Uterus (tissue), 4 donors: ENCODE measurements at places on chromosomes 5 and 9. TPM values are rescaled to one million over a fixed set of nuclear protein-coding genes. Genes with fewer than 3 reads are reported as not detected.

- no peak for DNase-seq
Measured at GRCh38 chr5:108523360-108523759, 141.5 kb upstream of the FBXL17 start.

- no peak for DNase-seq
Measured at GRCh38 chr5:58944221-58944620, 361.3 kb downstream of the RAB3C start.

- no peak for DNase-seq
Measured at GRCh38 chr5:61332358-61332749, 296 bp downstream of the ZSWIM6 start.

DNA sequence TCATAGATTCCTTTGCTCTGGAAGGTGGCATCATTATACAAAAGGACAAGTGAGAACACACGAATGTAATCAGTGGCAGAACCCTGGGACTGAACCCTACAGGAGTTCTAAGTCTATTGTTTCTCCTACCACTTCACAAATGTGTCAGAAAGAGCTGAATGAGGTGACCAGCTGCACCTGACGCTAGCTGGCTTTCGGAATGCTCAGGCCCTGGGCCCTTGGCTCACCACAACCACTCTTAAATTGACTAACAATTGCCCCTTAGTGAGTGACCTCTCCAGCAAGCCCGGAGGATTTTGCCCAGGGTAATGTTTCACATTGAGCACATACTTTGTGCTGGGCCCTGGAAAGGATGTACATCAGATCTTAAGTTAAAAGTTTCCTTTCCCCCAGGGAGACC lies 41.2 kb upstream of the ABCA1 start:
- no peak for DNase-seq

DNA sequence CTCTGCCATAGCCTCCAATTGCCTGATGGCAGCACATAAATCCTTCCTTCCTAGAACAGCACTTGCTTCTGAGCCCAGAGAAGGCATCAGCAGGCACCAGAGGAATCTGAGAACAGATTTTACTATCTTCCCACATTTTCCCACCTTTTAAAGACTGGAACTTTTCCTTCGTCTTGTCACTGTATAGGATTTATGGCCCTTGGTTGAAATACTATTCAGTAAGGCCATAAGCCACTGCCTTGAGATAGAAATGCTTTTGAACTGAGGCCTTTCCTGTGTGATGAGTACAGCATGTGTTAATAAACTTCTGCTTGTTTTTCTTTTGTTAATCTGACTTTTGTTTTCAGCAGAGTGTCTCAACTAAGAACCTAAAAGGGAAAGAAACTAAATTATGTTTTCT lies 84.3 kb downstream of the MRPS27 start:
- DNase-seq, result no peak

The ELOVL7 gene
- total RNA-seq, result 1.3 TPM

- no peak for DNase-seq
Measured at GRCh38 chr9:79812099-79812498, 240.3 kb downstream of the TLE4 start.

GRCh38 chr5:143141652-143142051 lies 261.8 kb downstream of the NR3C1 start:
- no peak for DNase-seq

DNA sequence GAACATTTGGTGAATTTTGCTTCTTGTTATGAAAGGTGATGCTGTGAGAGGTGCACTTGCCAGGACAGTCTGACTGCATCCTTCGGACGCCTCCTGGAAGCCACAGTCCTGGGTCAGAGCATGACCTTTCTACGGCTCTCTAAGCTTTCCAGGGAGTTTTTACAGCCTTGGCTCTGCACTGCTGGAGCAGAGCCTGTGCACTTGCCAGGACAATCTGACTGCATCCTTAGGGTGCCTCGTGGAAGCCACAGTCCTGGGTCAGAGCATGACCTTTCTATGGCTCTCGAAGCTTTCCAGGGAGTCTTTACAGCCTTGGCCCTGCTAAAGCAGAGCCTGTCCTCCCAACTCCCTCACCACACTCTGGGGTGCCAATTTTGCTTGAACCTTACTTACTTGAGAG lies 49.6 kb downstream of the CCDC180 start:
- DNase-seq, result no peak

The CCNI2 gene
- not detected for total RNA-seq

DNA sequence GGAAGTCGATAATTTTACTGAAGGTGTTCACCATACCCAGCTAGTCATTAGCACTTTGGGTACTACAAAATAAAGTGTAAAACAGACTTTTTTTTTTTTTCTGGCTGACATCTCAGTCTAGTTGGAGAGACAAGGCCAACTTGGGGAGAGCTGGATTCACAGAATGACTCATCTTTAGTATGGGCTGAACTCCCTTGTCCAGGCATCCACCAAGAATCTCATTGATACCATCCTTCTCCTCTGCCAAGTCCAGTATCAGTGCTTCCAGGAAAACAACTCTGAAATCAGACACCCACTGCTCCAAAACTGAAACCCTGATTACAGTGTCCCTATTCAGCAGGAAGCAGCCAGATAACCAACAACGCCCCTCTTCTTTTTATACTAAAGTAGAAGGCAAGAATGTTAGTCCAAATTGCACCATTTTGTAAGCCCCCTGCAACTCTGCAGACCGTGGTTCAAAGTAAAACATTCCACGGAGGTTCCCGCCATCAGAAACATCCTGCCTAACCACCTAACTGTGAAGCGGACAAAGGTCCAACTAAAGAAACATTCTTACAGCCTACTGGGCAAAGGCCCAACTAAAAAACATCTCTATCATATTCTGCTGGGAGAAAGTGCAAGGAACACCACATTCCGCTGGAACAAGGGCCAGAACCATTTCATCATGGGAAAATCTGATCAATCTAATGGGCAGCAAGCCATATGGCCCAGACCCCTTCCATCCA lies 728.2 kb downstream of the BRINP1 start:
- DNase-seq, result no peak
